ENCODE measurements at places on chromosomes 7 and 10.
A peak's percentile ranks its signal among the peaks of the same experiment; 100 is the strongest.

- no peak for DNase-seq
Measured at GRCh38 chr10:22285130-22285529, 31.1 kb upstream of the COMMD3 start.

GRCh38 chr7:123096434-123096833 is 100.9 kb upstream of the TAS2R16 start:
- no peak for DNase-seq

DNA sequence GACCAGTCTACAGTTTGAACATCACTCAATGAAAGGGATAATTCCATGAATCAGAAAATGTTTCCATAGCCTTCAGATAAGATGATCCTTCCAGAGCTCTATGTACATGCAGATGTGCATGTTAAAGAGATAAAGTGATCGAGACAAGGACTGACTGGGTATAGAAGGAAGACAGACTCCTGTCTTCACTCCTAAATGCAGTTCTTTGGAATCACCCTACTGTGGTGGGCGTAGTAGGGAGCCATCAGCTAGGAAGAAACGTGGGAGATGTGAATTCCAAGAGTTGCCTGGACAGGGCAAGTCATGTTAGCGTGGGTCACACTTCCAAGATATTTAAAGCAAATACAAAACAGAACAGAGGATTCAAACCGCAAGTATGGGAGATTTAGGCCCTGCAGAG is 23.9 kb downstream of the LOXL4 start:
- DNase-seq, result no peak

DNA sequence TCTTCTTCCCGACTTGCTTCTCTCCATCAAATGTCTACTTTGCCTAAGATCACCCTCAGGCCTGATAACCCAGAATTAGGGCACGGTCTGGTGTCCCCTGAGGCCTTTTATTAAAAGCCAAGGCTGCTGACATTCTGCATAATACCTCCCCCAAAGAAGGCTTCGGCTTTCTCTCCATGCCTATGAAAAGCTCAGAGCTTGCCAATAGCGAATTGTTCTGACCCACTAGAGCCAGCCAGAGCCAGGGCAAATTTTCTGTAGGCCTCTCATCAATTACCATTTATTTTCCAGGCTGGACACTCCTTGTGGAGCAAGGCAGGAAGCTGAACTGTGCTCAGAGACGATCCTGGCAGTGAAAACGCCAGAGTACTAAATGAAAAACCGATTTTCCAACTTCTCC is 64.3 kb upstream of the ADRB1 start:
- no peak for DNase-seq

- DNase-seq, result no peak
Measured at GRCh38 chr7:3282457-3282856, 18.6 kb upstream of the SDK1 start.

- no peak for DNase-seq
Measured at GRCh38 chr10:132926777-132927650, 15.4 kb downstream of the CFAP46 start.

GRCh38 chr10:95394161-95394880 is 103.5 kb upstream of the PDLIM1 start:
- DNase-seq, result peak; percentile 29

DNA sequence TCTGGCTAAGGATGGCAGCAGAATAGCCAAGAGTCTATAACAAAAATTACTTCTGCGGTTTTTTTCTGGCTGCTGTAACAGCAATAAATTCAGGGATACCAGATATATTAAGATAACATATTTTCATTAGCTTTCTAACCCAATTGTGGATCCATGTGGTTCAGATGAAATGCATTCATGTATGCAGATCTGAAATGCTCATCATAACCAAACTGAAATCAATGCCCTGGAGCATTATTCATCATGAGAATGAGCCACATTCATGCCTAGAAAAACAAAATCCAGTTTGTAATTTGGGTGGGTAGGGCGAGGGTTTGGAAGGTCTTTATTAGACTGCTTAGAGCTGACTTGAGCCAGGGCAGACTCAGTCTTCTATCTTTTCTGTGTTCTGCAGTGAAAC is 69.8 kb upstream of the SEMA3A start:
- DNase-seq, result no peak

GRCh38 chr7:138170959-138171703 is 94.9 kb downstream of the AKR1D1 start:
- no peak for DNase-seq

DNA sequence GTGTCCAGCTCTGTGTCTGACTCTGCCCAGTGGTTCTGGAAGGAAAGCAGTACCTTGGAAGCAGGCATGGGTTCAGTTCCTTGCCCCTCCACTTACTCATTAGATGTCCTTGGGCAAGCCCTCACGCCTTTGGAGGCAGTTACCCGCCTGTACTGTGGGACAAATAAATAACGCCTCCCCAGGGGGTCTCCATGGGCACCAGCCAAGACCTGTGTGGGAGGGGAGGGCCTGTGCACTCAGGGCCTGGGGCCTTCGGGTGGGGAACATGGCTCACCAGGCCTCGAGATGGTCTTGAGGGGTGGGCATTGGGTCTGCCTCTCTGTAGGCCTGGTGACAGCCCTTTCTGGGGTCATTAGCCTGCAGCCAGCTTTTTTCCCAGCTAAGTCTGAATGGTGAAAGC is 142.0 kb downstream of the GRK5 start:
- DNase-seq, result no peak
